ENCODE measurements at places on chromosomes 1 and 21.

GRCh38 chr1:14517841-14518180 is 80.7 kb upstream of the KAZN start:
- no peak for DNase-seq
- H3K27me3 ChIP-seq: no peaks in the 10 kb centered on the region
- peaks cover 10% of the 10 kb centered on the region for H3K4me1 ChIP-seq
- H3K27ac ChIP-seq: no peak overlapping the region
- H3K36me3 ChIP-seq: no peaks in the 10 kb centered on the region

GRCh38 chr1:222754366-222755139 is 17.6 kb downstream of the FAM177B start:
- no peaks in the 10 kb centered on the region for H3K27me3 ChIP-seq
- no peak overlapping the region for H3K27ac ChIP-seq
- no peak for DNase-seq
- H3K4me3 ChIP-seq: no peak overlapping the region
- H3K36me3 ChIP-seq: no peaks in the 10 kb centered on the region

DNA sequence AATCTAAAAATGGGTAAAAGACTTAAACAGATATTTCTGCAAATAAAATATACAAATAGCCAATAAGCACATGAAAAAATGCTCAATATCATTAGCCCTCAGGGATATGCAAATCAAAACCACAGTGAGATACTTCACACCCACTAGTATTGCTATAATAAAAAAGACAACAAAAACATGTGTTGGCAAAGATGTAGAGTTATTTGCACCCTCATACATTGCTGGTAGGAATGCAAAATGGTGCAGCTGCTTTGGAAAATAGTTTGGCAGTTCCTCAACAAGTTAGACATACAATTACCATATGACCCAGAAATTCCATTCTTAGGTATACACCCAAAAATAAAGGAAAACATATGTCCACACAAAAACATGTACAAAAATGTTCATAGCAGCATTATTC is 30.2 kb downstream of the ZZZ3 start:
- H3K27me3 ChIP-seq: no peaks in the 10 kb centered on the region
- no peak overlapping the region for H3K27ac ChIP-seq
- no peak for DNase-seq
- peaks cover 16% of the 10 kb centered on the region for H3K36me3 ChIP-seq
- no peaks in the 10 kb centered on the region for H3K4me1 ChIP-seq

DNA sequence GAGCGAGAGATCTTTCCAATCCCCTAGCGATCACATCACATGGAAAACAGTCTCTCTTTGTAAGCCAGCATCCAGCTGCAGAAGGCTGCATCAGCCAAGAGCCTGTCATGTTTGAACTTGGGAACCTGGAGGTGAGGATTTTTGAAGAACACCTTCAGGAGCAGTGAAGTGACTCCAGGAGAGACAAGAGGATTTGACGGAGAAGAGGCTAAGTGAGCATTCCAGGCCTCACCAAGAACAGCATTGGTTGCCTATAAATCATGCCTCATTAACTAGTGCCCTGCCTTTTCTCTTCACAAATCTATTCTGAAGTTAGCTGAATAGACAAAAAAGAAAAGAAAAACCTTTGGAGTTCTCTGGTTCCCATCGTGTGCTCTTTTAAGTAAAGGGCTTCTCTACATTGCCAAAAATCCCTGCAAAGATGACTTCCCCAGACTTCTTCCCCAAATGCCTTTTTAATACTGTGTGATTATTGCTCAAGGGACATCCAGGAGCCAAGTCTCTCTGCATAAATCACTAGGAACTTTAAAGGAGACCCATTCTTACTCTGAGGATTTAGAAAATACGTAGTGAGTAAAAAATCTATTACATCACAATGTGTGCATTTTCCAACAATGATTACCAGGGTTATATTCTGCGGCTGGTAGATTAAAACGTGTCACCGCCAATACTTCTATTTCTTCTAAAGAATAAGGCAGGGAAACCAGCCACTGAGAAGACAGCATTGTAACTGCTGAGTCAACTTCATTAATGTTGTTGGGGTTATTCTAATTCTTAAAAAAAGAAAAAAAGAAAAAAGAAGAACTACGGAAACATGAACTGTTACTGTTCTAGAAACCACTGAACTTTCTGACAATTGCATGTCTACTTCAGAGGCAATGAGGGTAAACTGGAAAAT is 95.2 kb downstream of the KIF14 start:
- no peaks in the 10 kb centered on the region for H3K36me3 ChIP-seq
- peaks cover 20% of the 10 kb centered on the region for H3K4me1 ChIP-seq
- H3K27me3 ChIP-seq: no peaks in the 10 kb centered on the region
- DNase-seq: no peak

DNA sequence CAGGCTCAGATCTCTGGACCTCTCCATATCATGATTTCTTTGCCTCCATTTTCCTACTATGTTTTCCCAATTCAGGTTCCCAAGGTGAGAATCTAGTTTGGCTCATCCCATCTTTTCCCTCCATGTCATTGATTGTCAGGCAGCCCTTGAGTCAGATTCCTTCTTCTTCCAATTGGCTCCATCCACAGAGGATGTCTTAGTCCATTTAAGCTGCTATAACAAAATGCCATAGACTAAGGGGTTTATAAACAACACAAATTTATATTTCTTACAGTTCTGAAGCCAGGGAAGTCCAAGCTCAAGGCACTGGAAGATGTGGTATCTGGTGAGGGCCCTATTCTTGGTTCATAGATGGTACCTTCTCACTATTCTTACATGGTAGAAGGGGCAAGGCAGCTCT is 42.8 kb upstream of the SLC2A1 start:
- H3K27me3 ChIP-seq: peaks cover 3% of the 10 kb centered on the region
- no peaks in the 10 kb centered on the region for H3K36me3 ChIP-seq
- no peak overlapping the region for H3K27ac ChIP-seq

GRCh38 chr1:25695090-25695770 is 78.6 kb downstream of the MAN1C1 start:
- H3K27ac ChIP-seq: no peak overlapping the region
- no peaks in the 10 kb centered on the region for H3K4me1 ChIP-seq
- peaks cover 35% of the 10 kb centered on the region for H3K27me3 ChIP-seq
- no peak overlapping the region for H3K4me3 ChIP-seq

DNA sequence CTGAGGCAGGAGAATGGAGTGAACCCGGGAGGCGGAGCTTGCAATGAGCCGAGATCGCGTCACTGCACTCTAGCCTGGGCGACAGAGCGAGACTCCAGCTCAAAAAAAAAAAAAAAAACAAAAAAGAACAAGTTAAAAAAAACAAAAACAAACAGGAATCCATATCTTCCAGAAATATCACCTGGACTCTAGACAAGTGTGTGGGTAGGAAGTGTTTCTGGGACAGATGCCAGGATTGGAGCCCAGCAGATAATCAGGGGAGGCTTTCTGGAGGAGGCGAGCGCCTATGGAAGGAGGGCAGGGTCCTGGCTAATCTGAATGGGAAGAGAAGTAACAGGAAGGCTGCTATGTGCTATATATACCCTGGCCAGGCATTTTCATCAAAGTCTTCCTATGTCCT is 43.6 kb upstream of the SYNC start:
- H3K27ac ChIP-seq: no peak overlapping the region
- no peak overlapping the region for H3K4me3 ChIP-seq
- DNase-seq: no peak
- H3K27me3 ChIP-seq: peaks cover 25% of the 10 kb centered on the region

- no peak for DNase-seq
- H3K27ac ChIP-seq: no peak overlapping the region
- peaks cover 12% of the 10 kb centered on the region for H3K36me3 ChIP-seq
- H3K4me1 ChIP-seq: no peaks in the 10 kb centered on the region
- H3K27me3 ChIP-seq: no peaks in the 10 kb centered on the region
- no peak overlapping the region for H3K4me3 ChIP-seq
Measured at GRCh38 chr1:97186381-97186780, 464.8 kb downstream of the PTBP2 start.
